ENCODE measurements at places on chromosomes 12 and 14.

GRCh38 chr12:56029166-56029519, 8.3 kb downstream of the IKZF4 start:
- no peak for DNase-seq

DNA sequence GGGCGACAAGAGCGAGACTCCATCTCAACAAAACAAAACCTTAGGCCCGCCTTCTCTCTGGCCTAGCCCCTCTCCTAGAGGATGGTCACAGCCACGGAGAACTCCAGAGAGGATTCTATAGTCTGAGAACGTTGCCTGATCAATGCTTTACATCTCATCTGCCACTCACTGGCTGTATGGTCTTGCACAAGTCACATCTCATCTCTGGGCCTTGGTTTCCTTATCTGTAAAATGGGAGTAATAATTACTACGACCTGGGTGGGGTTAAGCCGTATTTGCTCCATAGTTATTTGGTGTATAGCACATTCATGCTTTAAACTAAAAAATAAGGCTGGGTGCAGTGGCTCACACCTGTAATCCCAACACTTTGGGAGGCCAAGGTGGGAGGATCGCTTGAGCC, 8.5 kb downstream of the TRPV4 start:
- no peak for DNase-seq

- DNase-seq, result no peak
These were observed 54.3 kb downstream of the HMGA2 start for GRCh38 chr12:65878540-65878939.

GRCh38 chr12:66111605-66112004, 18.9 kb downstream of the LLPH start:
- DNase-seq, result no peak

- no peak for DNase-seq
These were observed 60.8 kb downstream of the SLC24A4 start for GRCh38 chr14:92383805-92384204.

DNA sequence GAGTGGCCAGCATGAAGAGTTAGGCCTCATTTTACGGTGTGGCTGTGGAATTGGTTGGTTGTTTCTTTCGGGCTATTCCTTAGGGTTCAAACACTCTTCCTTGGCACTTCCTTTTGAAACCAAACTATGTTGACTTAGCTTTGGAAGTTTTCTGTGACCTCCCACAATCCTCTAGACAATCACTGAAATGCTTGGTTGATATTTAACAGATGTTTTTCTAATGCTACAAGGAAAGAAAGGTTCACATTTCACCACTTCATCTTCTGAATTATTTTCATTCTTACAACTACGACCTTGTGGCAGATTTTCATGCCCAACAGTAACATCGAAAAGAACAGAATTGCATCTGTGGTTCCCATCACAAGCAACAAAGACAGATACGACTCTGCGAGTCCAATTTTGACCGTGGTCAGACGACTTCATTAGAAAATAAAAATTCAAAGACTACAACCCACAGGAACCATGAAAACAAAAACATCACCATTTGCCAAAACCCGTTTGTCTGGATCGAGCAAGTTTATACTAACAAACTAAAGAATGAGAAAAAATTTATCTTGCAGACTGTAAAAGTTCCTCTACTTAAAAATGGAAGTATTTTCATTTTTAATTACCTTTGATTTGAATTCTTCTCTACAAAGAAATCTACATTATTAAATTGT, 16.9 kb downstream of the PRKAB1 start:
- DNase-seq, result no peak

DNA sequence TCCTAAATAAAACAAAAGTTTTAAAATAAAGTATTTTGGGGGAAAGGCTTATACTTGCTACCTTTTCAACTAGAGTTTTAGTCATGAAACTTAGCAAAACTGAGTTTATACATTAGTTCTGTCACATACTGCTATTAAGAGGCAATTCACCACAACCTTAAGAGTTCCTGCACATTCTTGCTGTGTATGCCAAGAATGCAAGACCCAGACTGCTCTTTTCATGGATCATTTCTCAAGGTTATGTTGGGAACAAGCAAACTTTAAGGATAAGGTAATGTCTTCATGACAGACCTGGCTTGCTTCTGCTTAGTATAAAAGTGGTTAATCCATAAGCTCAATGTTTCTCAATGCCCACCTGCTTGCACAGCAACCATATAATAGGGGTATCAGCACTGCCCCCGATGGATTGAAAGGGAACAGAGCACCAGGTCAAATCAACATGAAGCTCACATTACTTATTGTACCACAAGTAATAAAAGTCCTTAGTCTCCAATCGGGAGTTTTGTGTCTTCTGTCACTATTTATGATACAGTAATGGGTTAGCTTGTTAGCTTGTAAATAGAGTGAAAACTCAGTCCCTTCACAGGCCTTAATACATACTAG, 67.6 kb downstream of the KIF21A start:
- DNase-seq, result peak; percentile 37

- no peak for DNase-seq
These were observed 177.6 kb downstream of the CAND1 start for GRCh38 chr12:67446716-67447115.

GRCh38 chr14:101251812-101252442, 309.4 kb upstream of the DIO3 start:
- DNase-seq, result no peak
